ENCODE measurements at places on chromosomes 11 and 22.

DNA sequence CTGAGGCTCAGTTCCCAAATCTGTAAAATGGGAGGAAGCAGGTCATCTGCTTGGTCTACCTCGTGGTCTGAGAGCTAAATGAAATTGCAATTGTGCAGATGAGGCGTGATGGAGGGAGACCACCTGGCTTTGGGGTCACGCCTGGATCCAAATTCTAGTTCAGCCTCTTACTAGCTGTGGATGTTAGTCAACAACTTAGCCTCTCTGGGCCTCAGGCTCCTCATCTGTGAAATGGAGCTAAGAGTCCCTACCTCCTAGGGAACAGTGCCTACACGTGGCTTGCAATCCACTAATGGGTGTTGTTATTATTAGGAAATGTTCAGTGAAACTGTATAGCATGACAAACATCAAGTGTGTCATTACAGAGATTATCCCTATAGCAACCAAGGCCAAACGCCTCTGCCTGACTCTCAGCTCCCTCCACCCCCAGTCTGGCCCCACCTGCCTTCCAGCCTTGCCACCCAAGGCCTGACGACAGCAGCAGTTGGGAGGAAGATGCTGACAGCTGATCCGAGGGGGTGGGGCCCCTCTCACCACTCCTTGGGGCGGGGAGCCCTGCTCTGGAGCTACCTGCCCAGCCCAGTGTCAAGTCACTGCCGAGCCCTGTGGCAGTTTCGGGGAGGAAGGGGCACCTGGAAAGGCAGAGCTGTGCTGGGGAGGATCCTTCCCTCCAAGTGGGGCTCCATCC, 1.7 kb upstream of the RHOD start:
- DNase-seq, result no peak

GRCh38 chr22:40605761-40606160, 30.8 kb downstream of the MRTFA start:
- DNase-seq, result no peak

- DNase-seq, result no peak
Measured at GRCh38 chr11:117993988-117994745, 8.0 kb downstream of the IL10RA start.

DNA sequence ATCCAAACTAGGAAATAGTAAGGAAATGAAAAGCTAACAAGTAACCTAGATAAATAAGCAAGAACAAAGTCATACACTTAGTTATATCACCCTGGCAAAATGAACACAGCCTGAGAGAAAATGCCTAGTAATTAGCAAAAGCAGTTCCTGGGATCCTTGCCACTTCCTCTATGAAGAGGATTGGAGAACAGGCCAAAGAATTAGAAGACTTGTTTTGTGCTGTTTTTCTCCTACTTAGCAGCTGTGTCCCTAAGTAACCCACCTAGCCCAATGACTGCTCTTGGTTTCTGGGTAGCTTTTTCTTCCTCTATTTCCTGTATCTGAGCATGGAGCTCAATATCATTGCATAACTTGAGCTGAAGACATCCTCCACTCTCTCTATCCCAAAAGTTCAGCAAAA, 713.9 kb downstream of the ETS1 start:
- no peak for DNase-seq

DNA sequence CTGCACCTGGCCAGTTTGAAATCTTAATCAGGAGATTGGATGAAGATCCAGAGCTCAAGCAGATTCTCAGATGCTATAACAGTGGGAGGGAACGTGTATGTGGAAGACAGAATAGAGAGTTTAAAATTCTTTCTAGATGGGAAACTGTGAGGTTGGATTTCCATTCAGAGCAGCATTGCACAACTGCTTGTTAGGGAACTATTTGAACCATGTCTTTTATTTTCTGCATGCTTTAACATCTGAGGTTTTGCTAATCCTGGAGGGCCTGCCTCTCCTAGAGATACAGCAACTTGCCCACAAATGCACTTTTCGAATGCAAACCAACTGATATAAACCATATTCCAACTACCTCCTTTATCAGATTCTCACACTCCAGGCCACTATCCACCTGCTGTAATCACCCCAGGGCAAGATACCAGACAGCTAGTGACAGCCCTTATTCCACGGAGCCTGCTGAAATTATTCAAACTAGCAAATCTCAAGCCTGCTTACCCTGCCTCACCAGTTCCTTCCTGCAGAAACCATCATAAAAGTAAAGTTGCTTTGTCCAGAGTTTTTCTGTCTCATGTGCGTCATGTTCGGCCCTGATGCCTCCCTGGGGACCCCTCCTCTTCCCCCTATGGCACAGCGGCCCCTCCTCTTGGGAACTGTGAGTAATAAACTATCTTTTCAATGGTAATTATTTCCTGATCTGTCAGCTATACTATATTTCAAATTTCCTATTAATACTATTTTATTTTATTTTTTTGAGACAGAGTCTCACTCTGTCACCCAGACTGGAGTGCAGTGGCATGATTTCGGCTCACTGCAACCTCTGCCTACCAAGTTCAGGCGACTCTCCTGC, 18.4 kb upstream of the SEC14L4 start:
- DNase-seq, result no peak

GRCh38 chr11:124938206-124938765, 2.4 kb upstream of the HEPACAM start:
- DNase-seq, result no peak

DNA sequence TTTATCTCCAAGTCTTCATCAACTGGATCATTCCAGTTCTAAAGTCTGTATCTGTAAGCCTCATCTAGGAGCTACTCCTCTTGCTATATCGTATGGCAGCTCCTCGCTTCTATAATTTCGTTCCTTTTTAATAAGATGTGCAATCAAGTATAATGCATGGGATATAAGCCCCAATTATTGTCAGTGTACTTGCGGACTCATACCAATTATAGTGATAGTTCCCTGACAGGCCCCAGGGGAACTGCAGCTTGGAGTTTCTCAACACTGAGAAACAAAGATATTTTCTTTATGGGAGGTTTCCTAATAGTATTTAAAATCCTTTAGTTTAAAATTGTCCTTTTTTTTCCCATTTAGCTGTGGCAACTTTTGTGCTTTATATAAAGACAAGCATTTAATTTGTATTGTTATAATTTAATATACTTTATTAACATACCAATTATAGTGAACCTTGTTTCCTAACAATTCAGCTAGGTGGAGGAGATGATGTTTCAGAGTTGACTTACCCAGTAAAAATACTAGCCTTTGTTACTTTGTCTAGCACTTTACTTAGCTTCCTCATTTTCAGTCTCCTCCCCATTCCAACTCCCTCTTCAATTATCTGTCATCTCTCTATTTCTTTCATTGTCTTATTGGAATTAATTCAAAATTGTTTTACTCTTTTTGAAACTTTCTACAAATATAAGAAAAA, 25.3 kb upstream of the DDX17 start:
- DNase-seq, result no peak

DNA sequence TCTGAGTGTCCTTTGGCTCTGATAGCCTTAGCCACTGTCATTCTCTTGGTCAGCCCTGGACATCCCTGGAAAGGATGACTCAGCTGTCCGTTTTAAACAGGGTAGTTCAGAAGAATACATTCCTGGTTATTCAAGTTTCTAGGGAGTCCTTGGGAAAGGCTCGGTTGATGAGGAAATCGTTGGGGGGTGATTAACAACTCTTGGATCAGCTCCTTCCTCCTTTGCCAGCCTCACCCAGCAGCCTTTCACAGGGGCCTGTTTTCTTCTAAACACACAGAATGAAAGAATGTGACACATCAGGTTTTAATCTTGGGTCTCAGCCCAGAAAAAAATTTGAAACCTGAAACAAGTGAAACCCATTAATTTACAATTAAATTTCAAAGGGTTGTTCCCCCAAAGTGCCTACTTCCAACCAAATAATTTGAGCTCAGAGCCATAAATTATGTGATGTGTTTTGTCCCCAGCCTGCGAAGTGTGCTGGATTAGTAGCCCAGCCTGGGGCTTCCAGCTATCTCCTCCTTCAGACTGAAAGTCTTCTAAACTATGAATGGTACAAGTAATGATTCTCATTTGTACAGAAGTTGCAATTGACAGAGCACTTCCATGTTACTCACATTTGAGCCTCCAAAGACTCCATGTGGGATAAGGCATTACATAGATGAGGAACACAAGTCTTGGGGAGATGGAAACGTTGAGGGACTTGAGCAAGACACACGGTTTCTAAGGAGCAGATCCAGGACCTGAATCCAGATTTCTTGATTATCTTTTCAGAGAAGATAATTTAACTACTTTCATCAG, 19.3 kb upstream of the MRGPRX2 start:
- peak; percentile 88 for DNase-seq

DNA sequence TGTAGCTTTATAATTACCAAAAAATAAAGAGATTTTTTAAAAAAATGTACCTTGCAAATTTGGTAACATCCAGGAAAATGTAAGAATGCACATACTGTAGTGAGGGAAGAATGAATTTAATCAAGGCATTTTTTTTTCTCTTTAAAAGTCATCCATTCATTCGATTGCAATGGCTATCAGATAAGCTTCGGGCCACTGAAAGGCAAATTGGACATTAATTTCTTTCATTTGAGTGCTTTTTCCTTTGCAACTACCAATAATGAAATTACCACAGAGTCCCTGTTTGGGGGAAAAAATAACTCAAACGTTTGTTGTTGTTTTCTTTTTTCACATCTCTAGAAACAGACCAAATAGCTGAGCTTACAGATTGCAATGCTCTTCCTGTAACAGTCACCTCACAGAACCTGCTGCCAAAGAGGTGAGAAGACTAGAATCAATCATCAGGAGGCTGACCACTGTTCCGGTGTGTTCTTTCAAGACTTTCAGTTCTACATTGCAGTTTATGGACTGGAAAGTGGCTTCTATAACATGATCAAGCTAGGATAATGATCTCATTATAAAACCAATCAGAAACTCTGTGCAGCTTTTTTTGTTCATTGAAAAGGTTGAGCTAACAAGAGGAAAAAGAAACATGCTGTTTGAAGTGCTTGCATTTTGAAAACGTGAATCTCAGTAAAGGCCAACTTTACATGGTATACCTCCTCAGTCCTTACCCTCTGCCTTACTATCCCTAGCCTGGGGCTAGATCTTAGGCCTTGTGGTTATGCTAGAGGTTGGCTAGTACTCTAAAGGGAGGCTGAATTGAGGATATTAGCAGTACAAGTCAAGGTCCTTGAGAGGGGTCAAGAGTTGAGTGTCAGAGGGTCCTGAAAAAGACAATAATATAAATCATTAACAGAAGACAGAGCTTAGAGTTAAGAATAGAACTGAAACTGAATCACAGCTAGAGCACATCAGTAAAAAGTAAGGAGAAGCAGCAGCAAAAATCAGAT, 1276.1 kb downstream of the LRRC4C start:
- DNase-seq, result no peak

DNA sequence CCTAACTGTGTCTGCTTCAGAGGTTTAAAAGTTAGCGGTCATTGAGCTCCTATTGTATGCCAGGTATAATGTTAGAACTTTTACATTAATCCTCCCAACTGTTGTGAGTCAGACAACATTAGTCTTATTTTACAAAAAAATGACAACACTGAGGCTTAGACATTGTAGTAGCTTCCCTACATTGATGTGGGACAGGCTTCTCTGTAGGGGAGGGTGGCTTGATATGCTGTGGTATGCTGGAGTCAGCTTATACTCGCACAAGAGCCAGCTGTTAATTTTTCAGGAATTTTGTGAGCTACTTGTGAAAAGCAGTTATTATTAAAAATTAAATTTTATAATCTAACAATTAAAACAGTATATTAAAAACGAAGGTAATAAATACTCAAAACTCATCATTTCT, 64.8 kb upstream of the NAV2 start:
- no peak for DNase-seq

GRCh38 chr11:60124802-60125432, 36.5 kb downstream of the MS4A2 start:
- DNase-seq, result no peak

DNA sequence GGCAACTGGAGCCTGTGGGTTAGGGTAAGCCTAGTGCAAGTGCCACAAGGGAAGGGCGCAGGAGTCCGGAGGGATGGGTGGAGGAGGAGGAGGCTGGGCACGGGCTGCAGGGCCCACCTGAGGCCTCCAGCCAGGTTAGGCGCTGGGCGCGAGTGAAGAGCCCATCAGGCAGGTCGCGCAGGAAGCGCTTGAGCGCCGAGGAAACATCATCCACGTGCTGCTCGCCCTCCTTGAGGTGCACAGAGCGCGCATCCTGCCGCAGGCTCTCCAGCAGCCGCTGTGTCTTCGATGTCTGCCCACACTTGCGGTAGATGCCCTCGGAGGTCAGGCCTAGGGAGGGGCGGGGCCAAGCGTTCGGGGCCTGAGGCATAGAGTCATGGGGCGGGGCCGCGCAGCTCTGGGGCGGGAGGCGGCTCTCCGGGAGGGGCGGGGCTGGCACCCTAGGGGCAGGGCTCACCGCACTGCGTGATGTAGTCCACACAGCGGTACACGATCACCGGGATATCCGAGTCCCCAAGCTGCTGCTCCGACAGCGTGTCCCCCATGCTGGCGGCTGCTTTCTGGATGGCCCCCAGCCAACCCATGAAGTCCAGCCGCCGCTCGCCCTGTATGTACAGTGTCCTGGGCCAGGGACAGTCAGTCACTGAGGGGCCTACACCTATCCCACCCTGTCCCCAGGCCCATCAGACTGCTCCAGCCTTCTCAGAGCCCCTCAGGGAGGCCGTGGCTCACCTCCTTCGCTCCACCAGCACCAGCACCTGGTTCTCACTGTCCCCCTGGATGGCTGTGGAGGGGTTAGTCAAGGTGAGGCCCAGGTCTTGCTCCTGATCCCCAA, 22.9 kb upstream of the PDE2A start:
- DNase-seq, result no peak

DNA sequence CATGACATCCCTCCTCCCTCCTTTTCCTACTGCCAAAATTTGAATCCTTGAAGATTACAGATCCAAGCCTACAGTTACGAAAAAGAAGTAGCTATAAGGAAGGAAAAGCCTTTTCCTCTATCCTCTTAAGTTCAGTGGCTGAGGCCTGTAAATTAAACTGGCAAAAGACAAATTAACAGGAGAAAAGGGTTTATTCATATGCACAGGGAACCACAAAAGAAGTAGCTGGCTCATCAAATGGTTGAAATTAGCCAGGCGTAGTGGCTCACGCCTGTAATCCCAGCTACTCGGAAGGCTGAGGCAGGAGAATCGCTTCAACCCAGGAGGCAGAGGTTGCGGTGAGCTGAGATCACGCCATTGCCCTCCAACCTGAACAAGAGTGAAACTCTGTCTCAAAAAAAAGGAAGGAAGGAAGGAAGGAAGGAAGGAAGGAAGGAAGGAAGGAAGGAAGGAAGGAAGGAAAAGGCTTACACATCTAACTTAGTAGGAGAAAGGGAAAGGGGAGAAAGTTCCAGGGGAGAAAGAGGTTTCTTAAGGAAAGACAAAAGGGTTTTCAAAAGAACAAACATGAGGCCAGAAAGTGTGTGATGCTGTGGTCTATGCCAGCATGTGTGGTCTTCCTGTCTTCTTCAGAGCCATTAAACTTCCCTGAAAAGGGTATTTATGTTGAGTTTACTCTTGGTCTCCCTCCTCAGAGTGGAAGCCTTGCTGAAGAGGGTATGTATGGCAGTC, 5.1 kb upstream of the SMPD1 start:
- DNase-seq, result no peak

Data from fibroblast of skin of left quadriceps (primary cell).